ENCODE measurements at places on chromosomes 12 and 14.

GRCh38 chr12:48956279-48957140 lies 777 bp downstream of the ARF3 start:
- peak; percentile 86 for DNase-seq

GRCh38 chr14:53432378-53432802 lies 279.3 kb upstream of the DDHD1 start:
- DNase-seq, result no peak

DNA sequence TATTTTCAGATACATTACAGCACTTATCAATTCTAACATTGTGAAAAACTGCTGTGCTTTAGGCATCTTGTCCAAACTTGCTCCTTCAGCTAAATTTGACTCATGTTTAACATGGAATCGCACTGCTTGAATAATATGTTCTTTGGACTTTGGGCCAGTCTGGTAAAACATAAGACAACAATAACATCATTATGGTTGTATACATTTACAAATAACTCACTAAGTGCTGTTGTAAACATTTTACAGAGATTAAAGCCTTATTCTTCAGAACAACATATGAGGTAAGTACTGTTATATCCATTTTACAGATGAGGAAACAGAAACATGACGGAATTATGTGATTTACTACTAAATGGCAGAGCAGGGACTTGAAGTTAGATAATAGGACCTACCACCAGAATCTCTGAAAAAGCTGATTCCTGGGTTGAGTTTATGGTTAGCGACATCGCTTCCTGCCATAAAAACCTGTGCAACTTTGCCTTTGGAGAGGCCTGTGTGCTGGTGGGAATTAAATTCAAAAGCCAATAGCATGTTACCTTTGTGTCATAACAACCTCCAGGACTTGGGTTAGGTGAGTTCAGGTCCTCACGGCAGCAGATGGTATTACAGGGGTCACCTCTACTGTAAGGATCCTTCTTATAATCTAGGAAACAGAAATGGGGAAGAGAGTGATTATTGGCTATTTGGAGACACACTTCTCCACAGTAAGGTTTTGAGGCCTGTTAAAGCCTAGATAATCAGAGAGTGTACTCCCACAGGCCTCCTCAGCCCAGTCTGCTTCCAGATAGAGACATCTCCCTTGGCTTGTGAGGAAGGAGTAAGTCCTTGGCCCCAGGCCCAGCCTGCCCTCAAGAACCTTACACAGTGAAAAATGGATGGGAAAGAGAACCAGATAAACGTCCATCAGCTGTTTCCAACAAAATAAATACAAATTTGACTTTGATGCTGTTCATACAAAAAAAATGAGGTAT lies 61.8 kb downstream of the PLBD1 start:
- no peak for DNase-seq

- DNase-seq, result no peak
Observed at GRCh38 chr12:130639476-130640424, 76.3 kb downstream of the RIMBP2 start.

- no peak for DNase-seq
Observed at GRCh38 chr12:9651265-9651729, 18.2 kb upstream of the CLEC2D start.

DNA sequence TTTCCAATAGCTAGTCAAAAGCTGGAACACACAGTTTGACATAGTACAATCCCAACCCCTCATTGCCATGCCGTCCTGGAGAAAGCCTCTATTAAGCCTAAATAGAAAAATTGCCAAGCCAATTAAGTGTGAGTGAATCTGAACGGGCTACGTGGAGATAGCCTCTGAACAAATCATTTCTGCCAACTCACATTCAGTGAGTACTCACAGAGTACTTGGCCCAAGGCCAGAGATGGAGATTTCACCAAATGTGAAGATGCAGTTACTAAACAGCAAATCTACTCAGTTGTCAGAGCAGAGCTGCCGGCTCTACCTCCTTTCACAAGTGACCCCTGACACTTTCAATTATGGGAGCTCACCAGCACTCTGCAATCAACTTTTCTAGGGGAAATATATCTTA lies 350.0 kb downstream of the GALC start:
- DNase-seq, result no peak

GRCh38 chr12:28424965-28425364 lies 234.7 kb downstream of the CCDC91 start:
- DNase-seq, result no peak

DNA sequence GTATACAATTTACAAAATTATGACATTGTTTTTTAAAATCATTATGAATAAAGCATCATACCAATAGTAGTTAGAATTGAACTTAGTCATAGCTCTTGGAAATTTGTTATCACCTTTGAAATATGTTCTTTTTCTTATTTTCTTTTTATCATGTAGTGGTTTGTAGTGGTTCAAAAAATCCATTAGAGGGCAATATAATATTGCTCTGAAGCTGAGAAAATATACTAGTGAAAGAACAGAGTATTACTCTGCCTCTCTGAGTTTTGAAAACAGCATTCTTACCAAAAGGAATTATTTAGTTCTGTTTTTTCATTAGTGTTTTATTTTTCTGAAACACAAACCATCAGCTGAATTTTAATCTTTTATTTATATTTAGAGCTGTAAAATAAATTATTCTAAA lies 76.2 kb downstream of the PDZRN4 start:
- no peak for DNase-seq

GRCh38 chr12:120228291-120229070 lies 27.6 kb upstream of the RPLP0 start:
- DNase-seq, result peak; percentile 71

DNA sequence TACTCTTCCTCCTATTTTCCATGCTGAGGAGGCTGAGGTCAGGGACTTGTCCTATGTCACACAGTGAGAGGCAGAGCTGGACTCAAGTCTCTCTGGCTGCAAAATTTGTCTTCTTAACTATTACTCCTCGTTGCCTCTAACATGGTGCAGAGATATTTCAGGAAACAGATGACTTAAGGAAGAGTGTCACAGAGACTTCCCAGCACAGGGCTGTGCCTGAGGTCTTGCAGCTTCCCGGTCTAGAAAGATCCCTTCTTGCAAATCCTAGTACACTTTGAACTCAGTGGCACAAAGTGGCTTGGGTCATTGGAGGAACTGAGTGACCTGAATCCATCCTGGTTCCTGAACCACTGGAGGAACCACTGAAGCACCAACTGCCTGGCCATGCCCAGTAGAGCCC lies 17.1 kb upstream of the RBM19 start:
- DNase-seq, result no peak

DNA sequence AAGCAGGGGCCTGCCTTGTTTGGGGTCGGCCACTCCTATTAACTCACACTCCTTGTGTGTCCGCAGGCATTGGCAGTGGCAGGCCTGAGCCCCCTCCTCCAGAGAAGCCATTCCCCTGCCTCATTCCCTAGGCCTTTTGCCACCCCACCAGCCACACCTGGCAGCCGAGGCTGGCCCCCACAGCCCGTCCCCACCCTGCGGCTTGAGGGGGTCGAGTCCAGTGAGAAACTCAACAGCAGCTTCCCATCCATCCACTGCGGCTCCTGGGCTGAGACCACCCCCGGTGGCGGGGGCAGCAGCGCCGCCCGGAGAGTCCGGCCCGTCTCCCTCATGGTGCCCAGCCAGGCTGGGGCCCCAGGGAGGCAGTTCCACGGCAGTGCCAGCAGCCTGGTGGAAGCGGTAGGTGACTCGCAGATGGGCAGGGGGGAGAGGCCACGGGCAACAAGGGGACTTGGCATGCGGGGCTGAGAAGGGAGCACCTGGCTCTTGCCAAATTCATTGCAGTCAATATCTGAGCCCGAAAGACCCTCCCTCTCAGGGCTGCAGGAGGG lies 106.3 kb upstream of the FKBP4 start:
- DNase-seq, result no peak

- no peak for DNase-seq
Observed at GRCh38 chr12:116879509-116880212, 1.6 kb downstream of the HRK start.

DNA sequence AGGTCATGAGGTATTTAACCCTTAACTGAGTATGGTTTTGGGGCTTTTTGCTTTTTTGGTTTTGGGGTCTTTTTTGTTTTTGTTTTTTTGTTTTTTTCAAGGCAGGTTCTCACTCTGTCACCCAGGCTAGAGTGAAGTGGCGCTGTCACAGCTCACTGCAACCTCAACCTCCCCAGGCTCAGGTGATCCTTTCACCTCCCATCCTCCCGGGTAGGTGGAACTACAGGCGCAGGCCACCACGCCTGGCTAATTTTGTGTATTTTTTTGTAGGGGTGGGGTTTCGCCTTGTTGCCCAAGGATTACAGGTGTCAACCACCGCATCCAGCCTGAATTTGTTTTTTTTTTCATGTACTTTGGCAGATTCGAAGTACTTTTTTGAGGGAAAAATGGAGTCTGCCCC lies 19.9 kb downstream of the RAP1B start:
- DNase-seq, result no peak

DNA sequence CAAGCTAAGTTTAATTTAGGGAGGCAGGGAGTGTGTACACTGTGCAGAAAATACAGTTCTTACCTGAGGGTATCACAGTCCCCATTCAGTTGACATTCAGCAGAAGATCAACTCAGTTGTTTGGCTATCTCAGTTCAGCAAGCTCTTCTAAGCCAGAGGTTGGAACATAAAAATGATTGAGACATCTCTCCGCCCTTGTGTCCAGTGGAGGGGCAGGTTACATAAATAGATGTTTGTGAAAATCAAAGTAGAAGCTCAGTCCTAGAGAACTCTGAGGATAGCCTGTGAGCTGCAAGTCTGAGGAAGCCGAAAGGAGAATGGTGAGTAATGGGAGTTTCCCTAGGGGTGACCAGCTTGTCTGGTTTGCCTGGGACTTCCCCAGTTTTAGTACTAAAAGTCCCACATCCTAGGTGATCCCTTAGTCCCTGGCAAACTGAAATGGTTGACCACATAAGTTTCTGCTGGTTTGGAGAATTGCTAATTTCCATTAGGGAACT lies 251.4 kb upstream of the ATP2B1 start:
- no peak for DNase-seq

- no peak for DNase-seq
Observed at GRCh38 chr12:51901881-51902280, 5.4 kb upstream of the ACVRL1 start.

DNA sequence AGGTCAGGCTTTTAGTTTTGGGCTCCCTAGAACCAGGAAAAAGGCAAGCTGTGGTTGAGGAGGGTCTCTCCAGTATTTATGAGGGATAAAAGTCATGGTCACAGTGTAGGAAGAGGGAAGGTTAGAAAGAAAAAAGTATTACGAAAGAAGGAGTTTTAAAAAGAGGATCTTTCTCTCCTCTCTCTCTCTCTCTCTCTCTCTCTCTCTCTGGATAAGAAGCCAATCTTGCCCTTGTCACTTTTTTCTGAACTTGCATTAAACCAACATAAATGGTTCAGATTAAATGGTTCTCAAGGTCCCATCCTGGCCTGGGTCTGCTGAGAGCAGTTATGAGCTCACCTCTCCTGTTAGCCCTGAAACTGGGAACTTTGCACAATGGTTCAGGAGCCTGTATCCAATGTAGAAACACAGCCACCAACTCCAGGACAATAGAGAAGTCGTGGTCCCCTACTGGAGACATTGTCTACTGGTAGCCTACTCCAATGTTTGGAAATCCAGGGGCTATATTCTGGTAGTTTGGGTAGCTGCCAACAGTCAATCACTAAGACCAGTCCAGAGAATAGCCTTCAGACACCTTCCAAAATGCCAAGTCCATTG lies 131.9 kb downstream of the DAD1 start:
- no peak for DNase-seq

- DNase-seq, result no peak
Observed at GRCh38 chr12:5391653-5392052, 40.3 kb upstream of the NTF3 start.

GRCh38 chr14:81765651-81766275 lies 232.1 kb upstream of the SEL1L start:
- DNase-seq, result no peak

- DNase-seq, result no peak
Observed at GRCh38 chr12:117564881-117565280, 203.5 kb upstream of the NOS1 start.

DNA sequence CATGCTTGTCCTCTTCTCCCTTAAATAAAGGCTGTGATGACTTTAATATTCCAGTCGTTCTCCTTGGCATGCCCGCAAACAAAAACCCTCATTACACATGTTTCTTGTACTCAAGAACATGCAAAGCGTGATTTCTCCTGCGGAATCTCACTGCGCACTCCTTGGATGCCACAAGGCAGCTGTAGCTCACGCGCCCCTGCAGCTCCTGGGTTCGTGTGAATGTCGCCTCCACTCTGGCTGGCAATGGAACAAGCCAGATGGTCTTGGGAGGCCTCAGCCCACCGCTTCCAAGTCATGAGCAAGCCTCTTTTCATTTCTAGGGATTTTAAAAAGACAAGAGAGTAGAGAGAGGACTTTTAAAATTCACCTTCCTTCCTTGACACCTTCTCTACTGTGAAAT lies 403.8 kb downstream of the PCNX1 start:
- DNase-seq, result no peak

GRCh38 chr14:78399316-78399889 lies 229.2 kb downstream of the NRXN3 start:
- no peak for DNase-seq

DNA sequence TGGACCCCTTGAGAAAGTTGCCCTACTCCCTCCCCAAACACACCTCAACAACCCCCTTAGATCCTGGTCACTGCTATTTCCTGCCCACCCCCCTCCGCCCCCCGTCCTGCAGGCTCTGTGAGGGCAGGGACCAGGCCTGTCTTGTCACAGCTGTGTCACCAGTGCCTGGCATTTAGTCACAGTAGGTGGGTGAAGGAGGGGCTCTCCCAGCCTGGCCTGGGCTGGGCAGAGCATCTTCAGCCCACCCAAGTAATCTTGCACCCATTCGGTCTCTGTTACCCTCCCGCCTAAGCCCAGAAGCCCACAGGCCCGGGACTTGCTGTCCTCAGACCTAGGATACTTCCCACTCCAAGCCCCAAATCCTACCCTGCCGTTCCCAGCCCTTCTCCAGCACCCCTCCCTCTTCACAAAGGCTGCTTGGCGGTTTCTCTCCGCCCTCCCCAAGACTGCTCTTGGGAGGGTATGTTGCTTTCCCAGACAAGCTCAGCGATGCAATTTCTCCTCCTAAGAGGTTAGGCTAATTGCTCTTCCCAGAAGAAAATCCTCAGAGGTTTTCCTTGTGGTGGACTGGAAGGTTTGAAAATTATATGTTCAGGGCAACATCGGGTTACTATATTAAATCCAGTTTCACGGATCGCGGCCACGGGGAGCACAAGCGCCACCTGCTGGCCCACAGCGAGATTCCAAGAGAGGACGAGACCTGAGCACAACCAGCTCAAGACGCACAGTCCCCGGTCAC lies 50.8 kb upstream of the ZFP36L1 start:
- DNase-seq, result peak; percentile 93

- no peak for DNase-seq
Observed at GRCh38 chr12:52692254-52692653, 11.1 kb downstream of the KRT77 start.

DNA sequence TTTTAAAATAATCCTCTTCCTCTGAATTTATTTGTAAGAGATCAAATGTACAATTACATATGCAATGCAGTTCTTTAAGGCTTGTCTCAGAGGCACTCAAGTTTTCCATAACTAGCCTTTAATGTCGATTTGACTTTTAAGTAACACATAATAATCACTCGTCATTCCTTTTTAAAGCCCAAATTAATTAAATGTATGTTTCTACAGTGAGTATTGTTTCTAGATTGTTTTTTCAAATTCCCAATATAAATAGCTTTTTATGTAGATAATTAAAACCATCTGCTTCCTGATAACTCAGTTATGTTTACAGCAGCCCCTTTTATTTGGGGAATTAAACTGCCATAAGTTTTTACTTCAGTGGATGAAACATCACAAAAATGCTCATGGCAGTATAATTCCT lies 185.1 kb downstream of the ETNK1 start:
- DNase-seq, result no peak

- no peak for DNase-seq
Observed at GRCh38 chr12:31035226-31035625, 38.4 kb upstream of the DDX11 start.

- DNase-seq, result no peak
Observed at GRCh38 chr12:17511369-17511768, 578.6 kb downstream of the RERGL start.

All from NCI-H2227 treated with DMSO at 0.1 percent for 48 hours (cell line).